ENCODE measurements at places on chromosomes 6 and 20.

GRCh38 chr20:33054381-33054780, 678 bp downstream of the BPIFB3 start:
- no peak for DNase-seq

DNA sequence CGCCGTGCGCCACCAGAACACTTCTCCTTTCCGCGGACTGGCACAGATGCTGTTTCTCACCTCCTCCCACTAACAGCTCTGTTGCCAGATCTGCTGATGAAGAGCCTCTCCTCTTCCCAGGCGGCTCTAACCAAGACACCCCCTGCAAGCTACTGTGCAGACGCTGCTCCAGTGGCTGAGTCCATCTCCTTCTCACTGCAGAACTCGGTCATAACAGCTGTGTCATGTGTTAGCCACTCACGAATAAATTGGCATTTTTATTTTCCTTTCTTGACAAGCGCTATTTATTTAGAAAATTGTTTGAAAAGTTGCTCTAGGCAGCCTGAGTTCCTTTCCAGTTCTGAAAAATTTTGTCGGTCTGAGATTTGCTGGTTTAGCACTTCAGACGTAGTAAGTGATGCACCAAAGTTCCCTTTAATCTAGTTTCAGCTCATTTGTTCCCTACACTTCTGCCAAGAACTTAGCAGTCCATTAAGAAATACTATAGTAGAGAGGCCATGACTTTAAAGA, 12.8 kb upstream of the PLEKHG1 start:
- no peak for DNase-seq

DNA sequence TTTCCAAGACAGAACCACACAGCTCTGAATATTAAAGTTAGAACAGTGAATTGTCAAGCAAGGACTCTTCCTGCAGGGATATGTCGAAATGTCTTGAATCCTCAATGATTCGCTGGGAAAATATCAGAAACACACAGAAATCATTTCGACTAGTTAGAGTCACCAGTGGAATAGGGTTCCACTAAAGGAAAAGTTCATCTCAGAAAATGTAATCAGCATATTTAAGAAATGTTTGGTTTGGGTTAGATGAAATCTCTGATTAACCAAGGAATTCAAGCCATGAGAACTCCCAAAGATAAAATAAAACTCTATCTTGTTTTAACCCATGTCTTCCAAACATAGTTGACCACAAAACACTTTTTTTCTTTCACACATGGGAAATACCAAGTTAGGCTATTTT, 621.0 kb upstream of the NRSN1 start:
- DNase-seq: no peak

DNA sequence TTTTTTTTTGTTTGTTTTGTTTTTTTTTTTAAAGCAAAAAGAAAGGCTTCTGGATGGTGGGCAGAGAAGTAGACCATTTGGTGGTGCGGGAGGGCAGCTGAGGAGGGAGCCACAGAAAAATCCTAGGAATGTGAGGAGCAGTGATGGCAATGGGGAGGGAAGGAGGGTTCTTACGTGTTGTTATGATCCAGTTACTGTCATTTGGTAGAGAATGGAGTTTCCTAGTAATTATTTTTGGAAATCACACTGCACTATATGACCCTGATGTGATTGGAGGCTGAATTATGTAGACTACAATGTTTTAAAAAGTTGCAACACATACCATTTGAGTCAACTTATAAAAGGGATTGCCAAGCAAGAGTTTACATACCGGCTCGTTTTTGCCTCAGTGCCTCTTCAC, 22.1 kb downstream of the ADGRF5 start:
- no peak for DNase-seq

DNA sequence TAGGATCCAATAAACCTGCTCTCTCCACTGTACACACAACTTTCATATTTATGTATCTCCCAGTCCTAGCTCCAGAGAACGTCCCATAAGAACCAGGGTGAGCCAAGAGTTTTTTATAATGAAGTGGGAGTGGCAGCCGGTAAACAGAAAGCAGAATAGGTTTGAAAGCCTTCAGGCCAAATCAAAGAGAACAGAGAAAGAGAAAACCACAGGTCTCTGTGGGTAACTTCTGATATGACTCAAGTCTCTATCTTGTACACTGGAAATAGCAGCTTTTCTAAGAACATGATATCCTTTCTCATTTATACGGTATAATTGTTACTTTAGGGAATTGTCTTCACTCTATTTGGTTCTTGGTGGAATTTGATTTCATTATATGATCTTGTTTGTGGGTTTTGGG, 273.6 kb downstream of the PACRG start:
- DNase-seq: no peak

DNA sequence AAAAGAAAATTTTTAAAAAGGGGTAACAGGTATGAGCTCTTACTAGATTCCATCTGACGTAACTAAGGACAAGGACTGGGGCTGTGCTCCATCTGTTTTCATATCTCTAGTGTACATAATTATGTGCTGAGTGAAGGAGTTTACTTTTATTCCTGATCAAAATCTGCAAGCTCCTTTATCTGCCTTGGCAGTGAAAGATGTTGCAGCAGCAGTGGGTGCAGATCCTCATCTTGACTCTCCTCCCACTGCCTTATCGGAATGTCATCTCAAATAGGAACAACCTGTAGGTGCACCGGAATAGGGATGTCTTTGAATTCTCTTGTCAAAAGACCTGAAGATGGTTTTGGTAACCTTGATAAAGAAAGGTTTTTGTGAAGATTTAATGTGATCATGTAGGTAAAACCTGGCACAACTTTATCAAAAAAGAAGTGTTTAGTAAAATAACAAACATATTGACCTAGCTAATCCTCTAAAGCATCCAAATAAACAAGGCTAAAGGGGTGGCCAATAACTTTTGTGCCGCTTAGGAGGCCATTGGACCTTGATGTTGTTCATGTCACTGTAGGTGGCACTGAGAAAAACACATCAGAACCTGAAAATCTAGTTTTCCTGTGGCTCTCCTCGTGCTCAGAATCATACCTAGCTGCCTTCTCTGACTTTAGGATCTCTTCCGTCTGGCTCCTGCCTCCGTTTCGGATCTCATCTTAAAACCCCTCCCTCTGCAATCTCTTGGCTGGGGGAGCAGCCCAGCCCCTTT, 19.0 kb upstream of the SLC16A10 start:
- DNase-seq: no peak

DNA sequence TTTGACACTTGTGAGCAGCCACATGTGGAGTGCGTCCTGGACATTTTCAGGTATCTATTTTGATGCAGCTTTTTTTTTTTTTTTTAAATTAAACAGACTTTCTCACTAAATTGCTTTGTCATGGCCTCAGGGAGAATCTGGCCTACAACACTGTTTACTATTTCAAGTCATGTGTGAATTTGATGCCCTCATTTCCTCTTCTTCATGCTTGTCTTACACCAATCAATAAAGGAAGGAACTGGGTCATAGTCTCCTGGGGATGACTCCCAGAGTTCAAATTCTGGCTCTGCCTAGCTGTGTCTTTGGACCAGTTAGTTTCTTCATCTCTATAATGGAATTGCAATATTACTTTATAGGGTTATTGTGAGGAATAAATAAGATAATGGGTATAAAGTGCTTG, 554.1 kb downstream of the PRKN start:
- no peak for DNase-seq

DNA sequence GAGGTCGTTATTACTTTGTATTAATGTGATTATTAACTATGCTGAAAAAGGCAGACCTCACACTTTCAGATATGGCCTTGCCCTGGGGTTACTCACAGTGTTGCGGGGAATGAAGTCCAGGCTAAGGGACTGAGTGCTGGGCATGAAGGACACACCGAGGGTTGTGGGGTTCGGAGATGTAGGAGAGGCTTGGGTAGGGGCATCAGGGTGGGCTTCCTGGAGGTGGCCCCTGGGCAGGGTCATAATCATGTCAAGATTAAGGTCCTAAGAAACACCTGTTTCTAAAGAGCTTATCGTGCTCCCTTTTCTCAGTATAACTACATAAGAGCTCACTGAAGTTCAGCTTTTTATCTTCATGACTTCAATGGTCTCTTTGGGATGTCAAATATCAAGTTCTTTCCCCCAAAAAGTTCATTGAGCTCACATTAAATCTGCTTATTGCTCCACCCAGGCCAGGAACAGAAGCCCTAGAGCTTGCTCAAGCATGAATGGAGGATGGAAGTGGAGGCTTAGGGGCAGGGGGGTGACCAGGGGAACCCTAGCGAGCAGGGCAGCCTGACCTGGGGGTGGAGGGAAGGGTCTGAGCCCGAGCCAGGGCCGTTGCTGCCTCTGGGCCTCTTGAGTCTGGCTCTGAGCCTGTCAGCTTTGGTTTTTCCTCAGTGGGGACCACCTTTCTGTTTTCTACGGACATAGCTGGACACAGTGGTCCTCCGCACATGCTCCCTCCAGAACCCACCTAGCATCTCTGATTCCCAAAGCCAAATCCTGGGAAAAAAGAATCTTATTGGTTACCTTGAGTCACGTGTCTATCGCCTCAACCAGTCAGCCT, 37.3 kb upstream of the TGM2 start:
- no peak for DNase-seq

DNA sequence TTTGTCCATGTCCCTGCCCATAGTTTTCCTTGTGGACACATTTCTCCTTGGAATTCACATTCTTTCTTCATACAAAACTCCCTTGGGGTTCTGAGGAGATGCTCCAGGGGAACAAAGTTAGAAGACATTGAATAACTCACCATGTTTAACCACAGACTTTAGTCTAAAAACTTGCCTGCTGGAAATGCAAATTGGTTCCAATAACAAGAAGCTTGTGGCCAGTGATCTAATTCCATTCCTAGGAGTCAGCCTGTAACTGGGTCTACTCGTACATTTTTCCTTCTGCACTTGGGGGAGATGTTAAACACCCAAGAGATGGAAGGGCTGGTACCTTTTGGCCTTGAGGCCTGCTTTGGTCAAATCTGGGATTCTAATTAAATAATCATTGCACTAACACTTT, 60.2 kb downstream of the SCML4 start:
- no peak for DNase-seq

DNA sequence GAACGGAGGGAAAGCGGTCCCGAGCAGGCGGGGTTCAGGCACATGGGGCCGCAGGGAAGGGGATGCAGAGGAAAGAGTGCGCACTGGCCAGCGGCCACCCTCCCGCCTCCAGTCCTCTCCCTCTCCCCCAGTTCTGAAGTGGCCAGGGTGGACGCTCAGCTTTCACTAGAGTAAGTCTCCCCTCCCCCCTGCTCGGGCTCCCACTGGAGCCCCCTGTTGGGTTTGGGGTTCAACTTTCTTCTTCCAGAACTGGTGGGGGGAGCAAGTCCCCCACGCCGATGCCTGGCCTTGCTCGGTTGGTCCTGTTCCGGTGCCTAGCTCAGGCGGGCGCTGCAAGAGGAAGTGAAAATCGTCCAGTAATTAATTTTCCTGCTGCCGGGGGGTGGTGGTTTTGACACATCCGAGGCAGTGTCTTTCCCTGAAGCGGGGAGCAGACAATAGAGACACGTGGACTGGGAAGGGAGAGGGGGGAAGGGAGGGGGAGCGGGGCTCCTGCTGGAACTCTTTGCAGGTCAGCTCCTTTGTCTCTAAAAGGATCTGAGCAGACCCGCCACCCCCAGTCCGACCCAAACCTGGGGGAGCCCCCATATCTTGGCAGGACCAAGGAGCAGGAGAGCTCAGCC, 824 bp upstream of the SCRT2 start:
- DNase-seq: no peak

DNA sequence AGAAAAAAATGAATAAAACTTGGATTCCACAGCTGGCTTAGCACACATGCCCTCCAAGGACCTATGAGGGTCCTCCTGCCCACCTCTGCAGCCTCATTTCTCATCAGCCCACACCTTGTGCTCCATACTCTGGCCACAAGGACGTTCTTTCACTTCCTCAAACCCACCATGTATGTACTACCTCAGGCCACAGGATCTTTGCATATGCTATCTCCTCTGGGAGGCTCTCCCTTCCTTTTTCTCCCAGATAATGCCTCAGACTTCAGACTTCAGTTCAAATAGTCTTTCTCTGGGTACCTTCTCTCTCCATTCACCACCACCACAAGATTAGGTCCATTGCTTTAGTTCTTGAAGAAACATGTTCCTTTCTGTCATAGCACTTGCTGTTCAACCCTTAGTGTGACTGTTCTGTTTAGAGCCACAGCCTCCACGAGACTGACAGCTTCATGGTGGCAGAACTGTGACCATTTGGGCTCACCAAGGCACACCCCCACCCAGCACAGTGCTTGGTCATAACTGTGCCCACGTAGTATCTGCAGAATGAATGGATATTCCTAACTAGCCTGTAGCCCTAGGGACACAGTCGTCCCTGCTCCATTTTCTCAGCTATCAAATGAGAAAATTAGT, 146.7 kb upstream of the LRFN2 start:
- DNase-seq: no peak

- DNase-seq: no peak
These were observed 217.6 kb upstream of the CITED2 start for GRCh38 chr6:139592011-139592410.

DNA sequence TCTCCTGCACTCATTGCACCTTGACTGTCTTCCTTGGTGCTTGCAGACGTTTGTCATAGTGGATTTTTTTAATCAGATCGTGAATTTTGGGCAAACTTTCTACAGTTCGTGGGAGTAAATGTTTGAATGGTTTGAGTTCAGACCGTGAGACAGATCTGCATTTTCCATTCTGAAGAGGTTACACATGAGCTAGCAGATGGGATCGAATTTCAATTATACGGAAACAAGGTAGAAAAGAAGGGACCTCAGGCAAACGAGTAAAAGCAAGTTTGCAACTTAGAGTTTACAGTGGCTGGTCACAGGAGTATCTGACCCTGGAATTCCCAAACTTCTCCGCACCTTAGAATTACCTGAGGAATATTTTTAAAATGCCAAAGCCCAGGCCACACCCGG, 17.2 kb upstream of the NCR2 start:
- no peak for DNase-seq
